ENCODE measurements at places on chromosomes 2 and 18. TPM values are rescaled to one million over a fixed set of nuclear protein-coding genes. Genes with fewer than 3 reads are reported as not detected.

The IL36B gene
- not detected for total RNA-seq

DNA sequence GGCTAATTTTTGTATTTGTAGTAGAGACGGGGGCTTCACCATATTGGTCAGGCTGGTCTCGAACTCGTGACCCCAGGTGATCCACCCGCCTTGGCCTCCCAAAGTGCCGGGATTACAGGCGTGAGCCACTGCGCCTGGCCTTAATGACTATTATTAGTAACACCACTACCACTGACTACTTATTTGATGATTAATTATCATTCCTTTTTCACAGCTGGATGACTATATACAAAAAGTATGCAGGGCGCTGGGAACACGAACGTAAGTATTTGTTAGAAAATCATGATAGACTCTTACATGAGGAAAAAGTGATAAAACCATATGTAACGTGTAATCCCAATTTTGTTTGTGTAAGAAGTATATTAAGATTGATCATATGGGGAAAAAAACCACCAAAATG is 21.6 kb downstream of the DARS1 start:
- no peak for DNase-seq

The PCARE gene
- total RNA-seq: not detected

DNA sequence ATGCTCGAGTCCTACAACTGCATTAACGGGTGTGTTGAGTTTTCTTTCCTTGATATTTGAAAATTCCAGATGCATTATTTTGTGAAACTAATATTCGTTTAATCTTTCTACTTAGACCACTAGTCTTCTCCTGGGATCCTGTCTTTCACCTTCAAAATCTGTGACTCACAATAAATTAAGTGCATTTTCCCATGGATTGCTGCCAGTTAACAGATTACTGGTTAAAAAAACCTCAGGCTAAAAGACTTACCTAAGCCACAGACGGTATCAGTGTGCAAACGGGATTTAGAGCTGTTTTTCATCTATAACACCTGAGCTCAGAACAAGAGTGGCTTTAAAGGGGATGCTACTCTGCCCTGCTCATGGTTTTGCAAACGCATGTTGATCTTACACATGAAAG is 10.2 kb downstream of the FECH start:
- DNase-seq: no peak

The NOL4 gene
- total RNA-seq: 140 TPM

The TDRD15 gene
- total RNA-seq: under 0.01 TPM

DNA sequence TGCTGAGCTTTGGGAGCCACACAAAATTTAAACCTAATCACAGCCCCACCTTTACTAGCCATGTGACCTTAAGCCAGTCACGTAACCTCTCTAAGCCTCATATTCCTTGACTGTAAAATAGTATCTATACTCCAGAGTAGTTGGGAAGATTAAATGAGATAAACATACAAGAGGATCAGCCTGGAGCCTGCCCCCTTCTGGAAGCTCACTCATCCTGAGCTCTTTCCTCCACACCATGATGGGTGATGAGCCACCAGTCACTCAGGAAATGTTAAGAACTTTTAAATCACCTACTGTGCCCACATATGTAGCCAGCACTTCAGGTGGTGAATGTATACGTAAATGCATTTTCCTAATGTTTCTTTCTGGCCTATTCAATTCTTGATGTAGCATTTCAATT is 195.9 kb upstream of the DDX18 start:
- DNase-seq: no peak

DNA sequence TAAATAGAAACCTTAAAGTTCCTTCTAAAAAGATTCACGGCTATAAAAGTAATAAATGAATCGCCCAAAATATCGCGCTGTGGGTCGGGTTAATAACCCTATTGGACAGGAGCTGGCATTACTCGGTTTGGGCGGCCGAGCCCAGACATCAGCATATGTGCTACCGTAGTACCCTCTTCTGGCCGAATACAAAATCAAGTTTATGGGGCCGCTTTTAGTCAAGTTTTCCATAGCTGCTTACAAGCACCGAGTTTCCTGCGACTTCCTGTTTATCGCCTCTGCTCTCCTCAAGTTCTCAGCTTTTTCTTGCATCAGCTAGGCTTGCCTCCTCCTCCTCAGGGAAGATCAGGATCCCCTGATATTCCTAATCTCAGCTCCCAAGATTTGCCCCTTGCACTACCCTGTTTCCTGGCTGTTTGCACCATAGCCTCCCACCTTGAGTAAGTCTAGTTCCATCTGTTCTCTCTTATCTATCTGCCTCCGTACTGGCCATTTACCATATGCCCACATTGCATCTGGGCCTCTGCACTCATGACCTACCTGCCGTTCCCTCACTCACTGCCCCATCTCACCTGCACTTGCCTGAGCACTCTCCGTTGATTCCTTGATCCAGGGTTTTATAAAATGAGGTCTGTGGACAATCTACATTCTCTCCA is 56.1 kb downstream of the SLC35F5 start:
- DNase-seq: no peak

- no peak for DNase-seq
These were observed 2.6 kb downstream of the IL1RL1 start for GRCh38 chr2:102313950-102314349.

- no peak for DNase-seq
These were observed 26.7 kb downstream of the STARD6 start for GRCh38 chr18:54330768-54331548.

The SLC30A3 gene
- 0.82 TPM for total RNA-seq

DNA sequence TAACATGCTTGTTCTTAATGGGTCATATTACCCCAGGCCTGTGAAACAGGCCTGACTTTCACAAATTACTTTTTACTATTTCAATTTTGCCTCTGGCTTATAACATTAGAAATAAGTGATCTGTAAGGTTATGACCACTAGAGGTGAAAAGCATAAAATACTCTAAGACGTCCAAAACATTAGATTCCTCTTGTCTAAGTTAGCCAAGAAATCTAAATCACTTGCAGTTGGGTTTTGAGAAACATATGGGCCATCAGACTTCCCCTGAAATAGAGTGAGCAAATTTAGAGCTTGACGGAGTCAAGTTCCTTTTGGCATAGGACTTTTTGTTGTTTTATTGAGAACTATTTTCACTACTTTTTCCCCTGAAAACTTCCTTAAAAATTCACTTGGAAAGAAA is 32.7 kb upstream of the RIT2 start:
- DNase-seq: no peak

GRCh38 chr2:60838481-60838880 is 42.9 kb upstream of the REL start:
- no peak for DNase-seq

DNA sequence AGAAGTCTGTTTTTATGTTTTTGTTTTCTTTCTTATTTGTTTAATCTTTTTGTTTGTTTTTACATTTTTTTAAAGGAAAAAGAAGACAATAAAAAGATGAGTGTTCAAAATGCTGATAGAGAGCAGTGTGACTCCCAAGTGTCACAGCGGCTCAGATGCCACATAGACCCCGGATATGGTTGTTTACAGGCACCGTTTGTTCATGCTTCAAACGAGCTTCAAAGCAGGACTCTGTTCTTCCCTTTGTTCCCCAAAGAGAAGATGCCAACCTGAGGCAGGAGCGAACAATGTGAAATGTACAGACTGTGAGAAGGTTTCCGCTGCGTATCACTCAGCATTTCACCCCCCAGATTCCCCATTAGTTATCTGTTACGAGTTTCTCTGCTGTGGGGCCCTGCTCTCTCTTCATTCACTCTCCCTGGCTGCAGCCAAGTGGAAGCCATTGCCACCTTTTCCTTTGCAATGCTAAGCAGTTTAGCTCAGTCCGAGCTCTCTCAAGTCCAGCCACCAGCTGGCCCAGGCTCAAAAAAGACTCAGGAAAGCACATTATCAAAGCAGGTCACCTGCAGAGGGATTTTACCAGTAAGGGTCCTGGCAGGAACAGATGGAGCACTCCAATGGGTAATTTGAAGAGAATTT is 36.4 kb upstream of the PHLPP1 start:
- no peak for DNase-seq

GRCh38 chr2:74927621-74928020 is 30.8 kb upstream of the POLE4 start:
- no peak for DNase-seq

DNA sequence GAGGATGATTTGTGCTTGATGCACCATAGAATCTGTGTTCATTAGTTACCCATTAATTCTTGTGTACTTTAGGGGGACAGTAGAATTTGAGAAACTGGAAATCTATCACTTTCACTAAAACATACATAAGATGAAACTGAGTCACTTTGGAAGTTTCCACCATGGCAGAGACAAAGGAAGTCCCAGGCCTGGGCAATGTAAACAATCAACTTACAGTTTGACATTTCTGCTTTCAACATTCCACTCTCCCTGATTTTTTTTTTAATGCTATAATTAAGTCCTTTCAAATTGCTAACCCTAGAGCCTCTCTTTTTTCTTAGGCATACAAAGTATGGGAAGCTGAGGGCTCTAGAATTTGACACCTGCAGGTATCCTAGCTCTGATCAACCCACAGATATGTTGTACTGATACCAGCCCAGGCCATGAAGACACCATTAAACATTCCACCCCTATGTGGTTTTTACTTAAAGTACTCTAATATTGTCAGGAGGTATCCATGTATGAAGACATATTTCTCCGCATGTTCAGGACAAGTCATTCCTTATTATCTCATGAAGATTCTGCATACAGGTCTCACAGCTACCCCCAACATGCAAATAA is 88.5 kb upstream of the GLS start:
- DNase-seq: no peak

DNA sequence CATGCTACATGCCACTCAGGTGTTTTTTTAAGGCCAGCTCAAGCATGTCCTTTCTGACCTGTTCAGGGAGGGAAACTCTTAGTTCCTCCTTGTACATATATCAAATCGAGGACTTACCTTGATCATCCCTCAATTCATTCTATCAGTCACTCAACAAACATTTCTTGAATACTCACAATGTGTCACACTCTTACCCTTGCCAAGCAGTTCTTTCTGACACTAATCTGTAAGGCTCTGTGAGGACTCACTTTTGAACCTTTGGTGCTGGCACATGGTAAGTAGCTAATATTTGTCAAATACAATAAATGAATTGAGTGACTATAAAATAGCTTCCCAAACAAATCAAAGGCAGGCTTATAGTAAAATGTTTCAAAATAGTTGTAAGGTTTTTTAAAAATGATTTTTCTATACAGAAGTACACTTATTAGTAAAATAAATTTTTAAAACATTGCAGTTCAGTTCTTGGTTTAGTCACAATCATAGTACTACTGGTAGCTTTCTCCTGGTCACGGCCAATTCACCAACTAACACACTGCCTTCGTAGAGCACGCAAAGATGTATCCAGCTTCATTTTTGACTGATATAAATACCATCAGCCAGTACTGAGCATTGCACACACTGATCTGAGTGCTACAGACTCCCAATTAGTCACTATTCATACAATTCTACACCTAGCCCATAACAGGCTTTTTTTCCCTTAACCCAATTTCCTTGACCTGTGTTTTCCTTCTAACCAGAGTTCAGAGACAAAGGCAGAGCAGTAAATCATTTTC is 50.9 kb downstream of the ZEB2 start:
- DNase-seq: no peak
